ENCODE measurements at places on chromosomes 1 and 21. TPM values are rescaled to one million over a fixed set of nuclear protein-coding genes. Genes with fewer than 3 reads are reported as not detected.

GRCh38 chr1:81812712-81813111, 12.0 kb downstream of the ADGRL2 start:
- no peak overlapping the region for H3K4me3 ChIP-seq
- H3K27me3 ChIP-seq: peaks cover 16% of the 10 kb centered on the region
- H3K27ac ChIP-seq: no peak overlapping the region

DNA sequence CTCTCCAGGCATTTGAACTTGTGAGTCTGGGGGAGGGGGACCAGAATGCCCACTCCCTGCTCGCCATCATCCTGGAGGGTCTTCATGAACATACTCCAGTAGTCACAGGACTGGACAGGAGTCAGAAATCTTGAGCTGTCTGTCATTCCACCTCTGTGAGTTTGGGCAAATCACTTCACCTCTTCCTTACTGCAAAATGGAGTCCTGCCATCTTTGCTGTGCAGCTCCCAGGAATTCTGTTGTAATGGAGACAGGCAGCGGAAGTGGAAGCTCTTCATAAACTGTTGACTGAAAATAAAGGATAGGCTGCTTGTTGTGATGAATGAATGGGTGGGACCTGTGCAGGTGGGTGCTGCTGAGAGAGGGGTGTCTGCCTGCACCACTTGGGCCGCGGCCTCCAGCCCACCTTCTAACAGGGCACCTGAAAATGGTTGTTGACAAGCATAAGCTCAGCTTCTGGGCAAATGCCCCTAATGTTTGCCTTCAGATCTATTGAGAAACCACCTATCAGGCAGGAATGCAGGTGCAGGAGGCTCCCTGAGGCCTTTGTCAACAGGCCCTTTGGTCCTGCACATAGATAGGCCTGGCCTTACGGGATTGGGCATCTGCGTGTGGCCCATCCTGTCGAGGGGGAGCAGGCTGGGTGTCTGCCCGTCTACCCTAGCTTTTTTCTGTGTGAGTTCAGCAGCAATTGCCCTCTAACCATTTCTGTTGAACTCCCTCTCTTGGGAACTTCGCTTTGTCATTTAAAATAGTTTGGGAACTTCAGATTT, 321.0 kb downstream of the RPS6KC1 start:
- H3K27ac ChIP-seq: no peak overlapping the region
- no peaks in the 10 kb centered on the region for H3K27me3 ChIP-seq
- H3K4me1 ChIP-seq: no peaks in the 10 kb centered on the region
- DNase-seq: no peak
- H3K36me3 ChIP-seq: no peaks in the 10 kb centered on the region

DNA sequence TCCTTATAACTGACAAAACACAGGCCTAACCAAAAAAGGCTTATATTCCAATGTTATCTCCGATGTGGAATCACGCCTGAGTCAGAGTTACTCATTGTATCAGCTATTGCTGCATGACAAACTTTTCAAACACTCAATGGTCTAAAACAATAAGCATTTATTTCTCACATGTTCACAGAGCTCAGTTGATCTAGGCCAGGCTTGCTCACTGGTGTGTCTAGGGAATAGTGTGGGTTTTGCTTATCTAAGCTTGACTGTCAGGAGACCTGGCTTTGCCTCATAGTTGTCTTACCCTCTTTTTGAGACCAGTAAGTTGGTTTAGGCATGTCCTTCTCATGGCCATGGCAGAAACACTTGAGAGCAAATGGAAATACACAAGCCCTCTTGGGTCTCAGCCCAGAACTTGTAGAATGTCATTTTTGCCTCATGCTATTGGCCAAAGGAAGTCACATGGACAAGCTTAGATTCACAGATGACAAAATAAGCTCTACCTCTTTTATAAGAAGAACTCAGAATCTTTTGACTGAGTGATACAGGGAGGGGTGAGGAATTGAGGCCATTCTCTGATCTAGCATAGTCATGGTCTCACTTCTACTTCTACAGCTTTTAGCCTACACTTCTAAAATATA, 130.8 kb downstream of the HMCN1 start:
- DNase-seq: no peak
- H3K27me3 ChIP-seq: no peaks in the 10 kb centered on the region
- no peak overlapping the region for H3K4me3 ChIP-seq
- H3K27ac ChIP-seq: peak overlapping the region; percentile 57

GRCh38 chr1:64887689-64888217, 78.6 kb downstream of the JAK1 start:
- H3K4me3 ChIP-seq: no peak overlapping the region
- no peak overlapping the region for H3K27ac ChIP-seq
- peaks cover 43% of the 10 kb centered on the region for H3K4me1 ChIP-seq
- no peaks in the 10 kb centered on the region for H3K36me3 ChIP-seq

DNA sequence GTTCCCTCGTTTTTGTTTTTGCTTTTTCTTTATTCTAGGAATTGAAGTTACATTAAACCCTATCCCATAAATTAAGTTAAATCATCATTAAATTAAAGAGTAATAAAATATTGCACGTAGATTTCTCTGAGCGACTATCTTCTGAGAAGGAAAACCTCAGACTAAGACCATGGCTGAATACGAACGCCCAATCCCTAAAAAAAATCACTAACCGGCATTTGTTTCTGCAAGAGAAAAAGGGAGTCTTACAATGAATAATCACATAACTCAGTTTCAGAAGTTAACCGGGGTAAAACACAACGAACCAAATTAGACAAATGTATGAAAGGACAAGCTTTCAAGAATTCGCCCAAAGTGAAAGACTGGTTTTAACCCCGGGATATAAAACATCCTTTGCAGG, 1.3 kb downstream of the PIK3R3 start:
- no peak for DNase-seq
- peak overlapping the region; percentile 88 for H3K27ac ChIP-seq
- H3K4me3 ChIP-seq: peak overlapping the region; percentile 82
- peaks cover 26% of the 10 kb centered on the region for H3K4me1 ChIP-seq

- H3K36me3 ChIP-seq: no peaks in the 10 kb centered on the region
- peaks cover 6% of the 10 kb centered on the region for H3K4me1 ChIP-seq
- H3K4me3 ChIP-seq: peak overlapping the region; percentile 95
- H3K27ac ChIP-seq: peak overlapping the region; percentile 92
Observed at GRCh38 chr1:67431156-67431765, 1.1 kb upstream of the SERBP1 start.

DNA sequence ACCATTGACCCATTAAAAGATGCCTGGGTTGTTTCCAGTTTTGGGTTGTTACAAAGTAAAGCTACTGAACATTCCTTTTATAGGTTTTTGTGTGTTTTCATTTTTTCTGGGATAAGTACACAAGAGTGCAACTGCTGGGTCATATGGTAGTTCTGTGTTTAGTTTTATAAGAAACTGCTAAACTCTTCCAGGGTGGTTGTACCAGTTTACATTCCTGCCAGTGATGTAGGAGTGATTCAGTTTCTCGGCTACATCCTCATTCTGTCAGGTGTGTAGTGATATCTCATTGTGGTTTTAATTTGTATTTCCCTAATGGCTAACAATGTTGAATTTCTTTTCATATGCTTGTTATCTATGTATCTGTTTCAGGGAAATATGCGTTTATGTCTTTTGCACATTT, 58.5 kb upstream of the DNAJC6 start:
- H3K4me1 ChIP-seq: peaks cover 12% of the 10 kb centered on the region
- peaks cover 9% of the 10 kb centered on the region for H3K27me3 ChIP-seq
- H3K27ac ChIP-seq: no peak overlapping the region
- no peak overlapping the region for H3K4me3 ChIP-seq
- no peak for DNase-seq

- peak within 1 kb of the TSS; percentile 83 for H3K27ac ChIP-seq
- H3K4me3 ChIP-seq: peak within 1 kb of the TSS; percentile 2
- peaks cover 44% of the 10 kb centered on the region for H3K4me1 ChIP-seq
- H3K27me3 ChIP-seq: no peaks in the 10 kb centered on the region
- DNase-seq: peak; percentile 69
- H3K36me3 ChIP-seq: no peaks in the 10 kb centered on the region
Observed at GRCh38 chr1:16017461-16018303, at the start of gene HSPB7. Gene HSPB7, minus strand, starts transcription at chr1:16018043. Its CDS starts 80 bp downstream, at chr1:16017963.

GRCh38 chr21:28089599-28090441, 902.9 kb downstream of the LTN1 start:
- no peak for DNase-seq
- H3K4me3 ChIP-seq: no peak overlapping the region
- H3K4me1 ChIP-seq: no peaks in the 10 kb centered on the region
- H3K27me3 ChIP-seq: no peaks in the 10 kb centered on the region

GRCh38 chr21:32184065-32184464, 94.8 kb downstream of the MIS18A start:
- H3K4me3 ChIP-seq: no peak overlapping the region
- no peaks in the 10 kb centered on the region for H3K36me3 ChIP-seq
- DNase-seq: no peak

DNA sequence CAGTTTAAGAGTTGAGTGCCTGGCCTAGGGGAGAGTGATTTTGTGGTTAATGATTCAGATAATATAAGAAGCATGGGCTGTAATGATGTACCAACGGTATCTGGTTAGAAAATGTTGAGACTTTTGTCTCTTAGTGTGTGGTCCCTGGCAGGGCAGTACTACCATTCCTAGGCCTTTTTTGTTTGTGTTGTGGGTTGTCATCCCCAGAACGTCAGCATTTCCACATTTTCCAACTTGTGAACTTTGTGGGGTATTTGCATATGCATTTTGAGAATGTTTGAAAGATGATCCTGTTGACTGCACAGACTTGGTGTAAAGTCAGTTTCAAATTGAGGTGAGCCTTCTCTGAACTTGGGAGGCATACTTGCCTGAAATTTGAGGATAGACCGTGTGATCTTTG, 11.4 kb downstream of the NEK7 start:
- H3K4me1 ChIP-seq: peaks cover 20% of the 10 kb centered on the region
- H3K4me3 ChIP-seq: no peak overlapping the region
- no peaks in the 10 kb centered on the region for H3K27me3 ChIP-seq

The COL6A2 gene
- total RNA-seq: 508 TPM

The DMRTA2 gene
- not detected for total RNA-seq

The DIPK1A gene
- total RNA-seq: 12.9 TPM
